ENCODE measurements at places on chromosomes 16 and 17.

- DNase-seq: no peak
Measured at GRCh38 chr16:67858500-67858899, 11.0 kb upstream of the CENPT start.

- no peak for DNase-seq
Measured at GRCh38 chr16:27374221-27374803, 27.7 kb upstream of the IL21R start.

DNA sequence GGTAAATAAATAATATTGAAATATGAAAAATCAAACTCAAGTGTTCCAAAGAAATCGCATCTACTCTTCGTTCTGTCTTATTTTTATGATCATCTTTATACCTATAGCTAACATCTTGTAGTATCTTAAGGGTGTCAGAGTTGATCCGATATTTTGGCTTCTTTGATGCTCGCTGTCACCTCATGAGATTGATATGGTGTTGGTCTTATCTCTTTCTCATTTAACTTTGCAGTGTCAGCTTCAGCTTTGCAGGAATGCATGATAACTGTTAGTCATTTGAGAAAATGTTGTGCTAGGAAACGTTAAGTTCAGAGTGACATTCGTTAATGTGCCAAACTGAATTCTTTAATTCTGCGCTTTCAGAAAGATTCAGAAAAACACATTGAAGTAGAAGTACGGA is 19.4 kb downstream of the NOL11 start:
- no peak for DNase-seq

GRCh38 chr16:67542464-67542863 is 13.8 kb downstream of the RIPOR1 start:
- peak; percentile 73 for DNase-seq

- no peak for DNase-seq
Measured at GRCh38 chr16:68636064-68636560, 9.0 kb upstream of the CDH3 start.
